Left cardiac atrium (tissue), 4 donors: ENCODE measurements at places on chromosomes 5 and 9.

GRCh38 chr5:7391814-7392692 is 3.9 kb upstream of the ADCY2 start:
- DNase-seq = no peak

GRCh38 chr5:14424011-14424685 is 157.4 kb upstream of the OTULINL start:
- DNase-seq = no peak

DNA sequence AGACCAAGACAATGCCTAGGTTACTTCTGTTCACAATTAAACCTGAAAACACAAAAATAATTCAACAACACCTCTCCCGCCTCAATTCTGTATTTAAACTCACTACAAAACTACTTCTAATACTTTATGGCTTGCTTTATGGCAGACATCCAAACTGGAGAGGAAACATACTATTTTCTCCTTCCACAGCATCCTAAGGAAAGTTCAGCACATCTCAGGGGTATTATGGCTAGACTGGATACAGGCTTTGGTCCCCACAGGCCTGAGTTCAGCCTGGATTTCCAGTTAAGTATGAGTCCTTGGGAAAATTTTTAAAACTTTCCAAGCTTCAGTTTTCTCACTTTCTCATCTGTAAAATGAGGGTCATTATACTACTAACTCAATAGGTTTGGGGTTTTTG is 480.2 kb downstream of the CAAP1 start:
- no peak for DNase-seq

DNA sequence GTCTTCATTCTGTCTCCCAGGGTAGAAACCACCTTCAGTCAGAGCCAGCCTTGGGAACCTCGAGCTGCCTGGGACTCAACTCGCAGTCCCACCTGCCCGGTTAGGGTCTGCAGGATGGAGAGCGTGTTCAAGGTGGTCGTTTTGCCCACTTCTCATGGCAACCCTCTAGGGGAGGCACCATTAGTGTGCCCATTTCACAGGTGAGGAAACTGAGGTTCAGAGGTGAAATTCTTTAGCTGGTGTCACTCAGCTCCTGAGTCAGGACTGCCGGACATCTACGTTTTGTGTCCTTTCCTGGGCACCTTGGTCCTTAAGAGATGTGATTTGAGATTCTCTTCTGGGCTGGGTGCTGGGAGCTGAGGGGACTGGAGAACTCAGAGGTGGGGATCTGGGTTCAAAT is 30.0 kb downstream of the DAB2IP start:
- no peak for DNase-seq

- no peak for DNase-seq
Observed at GRCh38 chr5:154686490-154686889, 68.7 kb upstream of the LARP1 start.

GRCh38 chr5:149572170-149572569 is 9.1 kb upstream of the ARHGEF37 start:
- DNase-seq = no peak

GRCh38 chr5:62575489-62575888 is 3.1 kb upstream of the LRRC70 start:
- no peak for DNase-seq

GRCh38 chr9:27505744-27506161 is 18.3 kb upstream of the IFNK start:
- no peak for DNase-seq

DNA sequence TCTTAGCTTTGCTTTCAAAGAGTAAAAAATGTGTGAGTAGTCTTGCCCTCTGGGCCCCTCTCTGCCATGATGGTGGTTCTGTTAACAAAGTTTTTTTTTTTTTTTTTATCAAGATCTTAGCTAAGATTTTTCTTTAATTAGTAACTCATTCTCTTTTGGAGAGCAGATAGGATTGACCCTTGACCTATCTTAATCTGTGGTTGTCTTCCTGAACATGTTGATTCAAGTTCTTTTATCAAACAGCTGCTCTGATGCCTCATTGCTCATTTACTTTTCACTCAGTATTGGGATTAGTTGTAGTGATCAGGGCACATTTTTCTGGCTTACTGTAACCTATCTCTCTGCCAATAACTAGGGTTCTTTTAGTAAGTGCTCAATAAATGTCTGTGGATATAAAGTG is 106.3 kb downstream of the PCSK5 start:
- no peak for DNase-seq

DNA sequence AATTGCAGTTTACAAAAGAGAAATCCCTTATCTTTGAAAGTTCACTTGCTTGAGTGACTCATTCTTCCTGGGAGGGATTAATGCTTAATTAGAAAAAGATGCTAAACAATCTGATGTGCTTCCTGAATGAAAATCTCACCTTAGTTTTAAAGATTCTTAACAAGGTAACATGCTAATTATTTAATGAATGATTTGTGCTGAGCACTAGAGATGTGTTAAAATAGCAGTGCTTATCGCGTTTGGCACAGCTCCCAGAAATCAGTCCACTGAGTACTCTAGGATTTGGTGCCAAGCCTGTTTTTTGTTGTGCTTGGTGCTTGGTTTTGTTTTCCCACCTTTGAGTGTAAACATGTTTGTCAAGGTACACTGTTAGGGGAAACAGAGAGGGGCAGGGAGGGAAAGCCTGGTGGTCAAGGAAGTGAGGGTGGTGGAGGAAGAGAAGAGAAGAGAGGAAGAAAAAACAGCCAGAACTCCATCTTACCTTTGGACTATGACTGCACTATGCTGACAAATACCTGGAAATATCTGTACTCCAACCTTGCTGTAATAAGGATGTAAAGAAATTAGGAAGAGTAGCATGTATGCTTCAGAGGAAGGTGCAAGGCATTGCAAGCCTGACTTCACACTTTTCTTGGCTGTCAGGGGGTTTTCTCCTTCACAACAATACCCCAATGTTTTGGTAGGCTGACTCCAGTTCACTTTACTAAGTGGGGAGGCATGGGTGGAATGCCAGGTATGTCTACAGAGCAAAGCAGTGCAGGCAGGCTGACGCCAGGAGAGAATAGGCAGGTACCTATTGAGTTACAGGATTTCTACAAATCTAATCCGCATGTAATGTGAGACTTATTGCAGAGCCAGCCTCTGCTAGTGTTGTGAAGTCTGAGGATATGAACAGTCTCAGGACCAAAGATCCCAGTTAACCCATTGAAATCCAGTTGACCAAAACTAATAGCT is 157.2 kb upstream of the ISL1 start:
- peak; percentile 27 for DNase-seq

GRCh38 chr5:83370957-83371356 is 100.6 kb upstream of the VCAN start:
- no peak for DNase-seq

DNA sequence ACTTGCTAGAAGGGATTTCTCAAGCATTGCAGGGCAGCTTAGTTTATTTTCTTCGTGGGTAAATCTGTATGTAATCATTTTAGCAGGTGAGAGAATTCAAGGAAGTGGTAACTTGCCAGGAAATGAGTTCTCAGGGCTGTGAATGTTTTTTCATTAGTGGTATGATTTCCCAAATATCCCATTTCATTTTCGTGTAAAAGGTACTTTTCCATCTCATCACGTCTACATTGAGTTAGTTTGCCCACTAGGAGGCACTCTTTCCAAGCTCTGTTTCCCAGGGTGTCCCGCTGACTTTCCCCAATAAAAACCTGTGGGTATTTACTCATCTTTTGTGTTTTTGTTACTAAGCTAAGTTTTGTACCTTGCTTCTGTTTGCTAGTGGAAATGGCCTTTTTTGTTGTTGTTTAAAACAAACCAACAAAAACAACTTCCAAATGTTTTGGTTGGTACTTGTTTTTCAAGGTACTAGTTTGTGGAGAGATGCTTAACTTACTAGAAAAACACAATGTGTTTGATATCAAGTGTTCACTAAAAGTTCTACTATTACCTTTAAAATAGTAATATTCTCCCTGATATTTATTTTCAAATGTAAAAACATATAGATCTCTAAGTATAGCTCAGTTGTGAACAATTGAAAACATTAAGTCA is 373.6 kb downstream of the ADGRV1 start:
- peak; percentile 24 for DNase-seq

- DNase-seq = peak; percentile 85
Observed at GRCh38 chr5:150217873-150218692, 28.2 kb downstream of the SLC6A7 start.

DNA sequence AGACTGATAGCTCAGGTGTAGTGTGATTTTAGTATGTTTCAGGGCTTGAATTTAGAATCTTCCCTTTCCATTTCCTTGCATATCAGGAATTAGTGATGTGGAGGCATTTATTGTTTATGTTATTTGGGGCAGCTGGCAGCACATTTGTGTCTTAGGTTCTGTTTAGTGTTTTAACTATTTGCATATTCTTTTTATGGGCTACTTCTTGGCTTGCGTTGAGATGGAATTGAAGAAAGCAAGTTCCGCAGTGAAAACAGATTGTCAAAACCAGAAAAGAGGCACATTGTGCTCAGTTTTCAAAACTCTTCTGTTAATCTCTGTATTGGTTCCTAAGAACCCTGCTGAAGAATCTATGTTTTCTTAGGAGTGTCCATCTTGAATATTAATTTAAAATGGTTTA is 80.3 kb downstream of the ZSWIM6 start:
- no peak for DNase-seq

GRCh38 chr5:145811834-145812625 is 23.1 kb downstream of the PRELID2 start:
- DNase-seq = peak; percentile 21

DNA sequence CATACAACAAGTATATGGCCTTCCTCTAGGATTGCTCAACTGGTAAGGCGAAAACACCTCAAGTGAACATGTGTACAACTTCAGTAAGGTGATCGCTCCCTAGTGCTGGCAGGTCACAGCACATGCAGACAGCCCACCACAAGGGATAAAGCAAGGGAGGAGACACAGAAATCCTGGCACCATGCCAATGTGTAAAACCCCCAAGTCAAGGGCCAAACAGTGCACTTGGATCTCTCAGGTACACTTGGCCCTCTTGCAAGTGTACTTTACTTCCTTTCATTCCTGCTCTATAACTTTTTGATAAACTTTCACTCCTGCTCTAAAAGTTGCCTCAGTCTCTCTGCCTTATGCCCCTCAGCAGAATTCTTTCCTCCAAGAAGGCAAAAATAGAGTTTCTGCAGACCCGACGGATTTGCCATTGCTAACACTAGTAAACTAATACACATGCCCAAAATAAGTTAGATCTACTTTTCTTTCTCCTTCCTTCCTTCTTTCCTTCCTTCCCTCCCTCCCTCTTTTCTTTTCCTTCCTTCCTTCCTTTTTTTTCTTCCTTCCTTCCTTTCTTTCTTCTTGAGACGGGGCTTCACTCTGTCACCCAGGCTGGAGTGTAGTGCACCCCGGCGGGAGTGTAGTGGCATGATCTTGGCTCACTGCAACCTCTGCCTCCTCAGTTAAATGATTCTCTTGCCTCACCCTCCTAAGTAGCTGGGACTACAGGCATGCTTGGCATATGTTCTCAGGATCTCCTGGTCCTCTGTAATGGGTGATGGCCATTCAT is 6.8 kb upstream of the LNPEP start:
- no peak for DNase-seq

- no peak for DNase-seq
Observed at GRCh38 chr9:131125038-131125287, 423 bp upstream of the NUP214 start.

DNA sequence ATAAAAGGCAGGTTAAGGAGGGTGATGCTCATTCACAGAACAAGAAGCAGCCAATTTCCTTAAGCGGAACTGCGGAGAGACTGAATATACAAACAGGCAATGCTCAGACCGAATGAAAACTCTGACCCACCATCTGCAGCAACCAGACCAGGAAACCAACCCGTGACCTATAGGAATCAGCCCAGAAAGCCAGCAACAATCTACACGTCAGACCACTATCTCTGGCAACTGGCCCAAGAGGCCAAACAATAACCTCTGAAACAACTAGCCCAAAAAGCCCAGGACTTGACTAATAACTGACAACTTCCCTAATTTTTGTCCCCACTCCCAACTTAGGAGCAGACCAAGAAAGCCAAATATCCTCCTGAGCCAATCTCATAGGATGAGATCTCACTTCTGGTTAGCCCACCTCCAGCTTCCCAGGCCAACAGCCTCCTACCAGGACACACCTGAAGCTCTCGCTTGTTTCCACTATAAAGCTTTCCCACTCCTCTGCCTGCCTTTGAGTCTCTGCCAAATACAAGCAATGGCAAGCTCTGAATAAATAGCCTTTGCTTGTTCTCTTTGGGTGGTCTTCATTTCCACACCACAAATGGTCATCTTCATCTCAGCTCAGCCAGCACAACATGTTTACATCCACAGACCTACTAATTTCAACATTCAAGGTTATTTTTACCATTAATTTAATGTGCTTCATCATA is 168.5 kb downstream of the HSD17B3 start:
- no peak for DNase-seq

GRCh38 chr5:68116408-68116807 is 99.1 kb upstream of the PIK3R1 start:
- no peak for DNase-seq

GRCh38 chr5:132392978-132393825 is 23.7 kb downstream of the SLC22A5 start:
- no peak for DNase-seq

GRCh38 chr9:30504502-30504905 is 1879.9 kb upstream of the ACO1 start:
- no peak for DNase-seq
